ENCODE measurements at places on chromosomes 1 and 21. TPM values are rescaled to one million over a fixed set of nuclear protein-coding genes. Genes with fewer than 3 reads are reported as not detected.

Gene TMEM240
- total RNA-seq = 2.8 TPM

Gene C1QTNF12
- not detected for total RNA-seq

GRCh38 chr1:224333309-224333926 is 3.4 kb upstream of the NVL start:
- no peaks in the 10 kb centered on the region for H3K4me1 ChIP-seq
- no peaks in the 10 kb centered on the region for H3K36me3 ChIP-seq
- H3K27ac ChIP-seq = no peak overlapping the region
- no peak for DNase-seq

GRCh38 chr1:202210385-202210784 is 16.8 kb downstream of the LGR6 start:
- no peak overlapping the region for H3K4me3 ChIP-seq
- H3K27ac ChIP-seq = no peak overlapping the region
- peaks cover 14% of the 10 kb centered on the region for H3K4me1 ChIP-seq
- no peaks in the 10 kb centered on the region for H3K27me3 ChIP-seq
- no peaks in the 10 kb centered on the region for H3K36me3 ChIP-seq
- DNase-seq = no peak

- H3K4me3 ChIP-seq = no peak overlapping the region
- H3K36me3 ChIP-seq = no peaks in the 10 kb centered on the region
- no peaks in the 10 kb centered on the region for H3K27me3 ChIP-seq
- H3K27ac ChIP-seq = no peak overlapping the region
- DNase-seq = no peak
Measured at GRCh38 chr1:21966247-21967000, 10.4 kb upstream of the CELA3B start.

- H3K27ac ChIP-seq = no peak overlapping the region
- no peak overlapping the region for H3K4me3 ChIP-seq
- H3K4me1 ChIP-seq = no peaks in the 10 kb centered on the region
- no peak for DNase-seq
- peaks cover under 1% of the 10 kb centered on the region for H3K36me3 ChIP-seq
- H3K27me3 ChIP-seq = no peaks in the 10 kb centered on the region
Measured at GRCh38 chr1:16260814-16261213, 23.8 kb upstream of the CPLANE2 start.

Data from right atrium auricular region (tissue), 2 donors.